CD4-positive, alpha-beta T cell treated with Interleukin-4 for 4 hours (primary cell): ENCODE measurements at places on chromosomes 11 and 22.
A peak's percentile ranks its signal among the peaks of the same experiment; 100 is the strongest.

- peak; percentile 69 for DNase-seq
Observed at GRCh38 chr22:50314455-50315288, 7.2 kb upstream of the PLXNB2 start.

DNA sequence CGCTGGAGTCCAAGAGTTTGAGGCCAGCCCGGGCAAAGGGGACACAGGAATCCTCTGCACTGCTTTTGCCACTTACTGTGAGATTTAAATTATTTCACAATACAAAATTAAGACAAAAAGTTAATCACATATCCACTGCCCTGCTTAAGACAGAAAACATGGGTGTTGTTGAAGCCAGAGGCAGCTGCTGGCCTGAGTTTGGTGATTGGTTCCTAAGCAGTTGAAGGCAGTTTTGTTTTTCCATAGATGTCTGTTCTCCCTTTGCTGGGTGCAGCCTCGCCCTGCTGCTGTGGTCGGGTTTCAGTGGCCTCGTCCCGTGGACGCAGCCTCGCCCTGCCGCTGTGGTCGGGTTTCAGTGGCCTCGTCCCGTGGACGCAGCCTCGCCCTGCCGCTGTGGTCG is 70.2 kb upstream of the PPP6R3 start:
- no peak for DNase-seq

DNA sequence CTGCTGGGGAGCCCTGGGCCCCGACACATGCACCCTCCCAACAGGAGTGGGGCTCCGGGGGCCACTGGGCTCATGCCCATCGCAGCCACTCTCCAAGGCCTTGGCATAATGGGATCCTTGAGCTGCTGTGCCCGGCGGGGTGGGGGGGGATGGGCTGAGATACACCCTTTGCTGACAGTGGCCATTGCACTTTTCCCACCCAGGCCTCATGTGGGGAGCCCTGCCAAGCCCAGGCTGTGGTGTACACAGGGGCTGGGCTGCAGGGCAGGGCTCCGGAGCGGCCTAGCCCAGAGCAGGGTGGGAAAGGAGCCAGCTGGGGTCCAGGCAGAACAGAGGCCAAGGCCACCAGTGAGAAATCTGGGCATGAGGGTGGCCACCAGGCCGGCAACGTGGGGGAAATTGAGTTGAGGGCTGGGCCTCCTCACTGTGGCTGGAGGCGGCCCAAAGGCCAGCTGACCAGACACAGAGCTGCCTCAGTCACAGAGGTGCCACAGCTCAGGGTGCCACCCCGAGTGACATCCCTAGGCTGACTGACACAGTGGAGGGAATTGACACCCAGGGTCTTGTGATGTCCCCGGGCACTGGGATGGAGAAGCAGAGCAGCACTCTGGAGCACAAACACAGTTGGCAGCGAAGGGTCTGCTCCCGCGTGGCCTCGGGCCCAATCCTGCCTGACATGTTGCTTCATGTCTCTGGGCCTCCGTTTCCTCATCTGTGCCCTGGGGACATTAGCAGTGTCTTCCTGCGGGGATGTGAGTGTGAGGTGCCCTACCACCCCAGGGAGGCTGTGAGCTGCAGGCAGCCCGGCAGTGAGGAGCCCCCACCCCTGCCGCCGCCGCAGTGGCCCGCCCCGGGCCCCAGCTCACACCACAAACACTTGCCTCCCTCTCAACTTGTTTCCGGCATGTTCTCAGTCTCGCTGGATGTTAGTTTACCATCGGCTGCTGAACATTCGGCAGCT is 30.4 kb downstream of the RTN4R start:
- DNase-seq = peak; percentile 57

- no peak for DNase-seq
Observed at GRCh38 chr11:12319461-12319951, 57.9 kb upstream of the PARVA start.

DNA sequence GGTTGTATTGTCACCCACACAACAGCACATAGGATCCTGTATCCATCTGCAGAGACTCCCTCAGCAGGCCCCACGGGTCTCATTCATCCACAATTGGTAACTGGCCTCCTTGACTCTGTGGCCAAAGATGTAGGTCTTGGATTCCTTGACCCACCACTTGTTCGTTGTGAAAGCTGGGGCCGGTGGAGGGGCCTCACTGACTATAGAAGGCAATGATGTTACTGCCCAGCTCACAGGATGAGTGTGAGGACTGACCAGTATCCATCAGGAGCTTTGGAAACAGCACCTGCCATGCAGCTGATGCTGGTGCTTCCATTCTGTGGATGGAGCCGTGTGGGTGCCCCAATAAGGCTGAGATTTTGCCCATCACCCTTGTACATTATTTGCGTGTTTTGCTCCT is 615.7 kb downstream of the BRD1 start:
- DNase-seq = no peak

DNA sequence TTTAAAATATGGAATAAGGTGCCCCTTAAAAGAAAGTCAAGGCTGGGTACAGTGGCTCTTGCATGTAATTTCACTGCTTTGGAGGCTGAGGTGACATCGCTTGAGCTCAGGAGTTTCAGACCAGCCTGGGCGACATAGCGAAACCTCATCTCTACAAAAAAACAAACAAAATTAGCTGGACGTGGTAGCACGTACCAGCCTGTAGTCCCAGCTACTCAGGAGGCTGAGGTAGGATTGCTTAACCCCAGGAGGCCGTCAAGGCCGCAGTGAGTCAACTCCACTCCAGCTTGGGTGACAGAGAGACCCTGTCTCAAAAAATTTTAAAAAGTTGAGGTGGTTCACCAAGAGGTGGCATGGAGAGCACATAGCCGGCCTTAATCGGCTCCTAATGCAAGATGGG is 17.7 kb upstream of the ADORA2A start:
- no peak for DNase-seq

- no peak for DNase-seq
Observed at GRCh38 chr11:46692450-46692849, 8.0 kb downstream of the ARHGAP1 start.

DNA sequence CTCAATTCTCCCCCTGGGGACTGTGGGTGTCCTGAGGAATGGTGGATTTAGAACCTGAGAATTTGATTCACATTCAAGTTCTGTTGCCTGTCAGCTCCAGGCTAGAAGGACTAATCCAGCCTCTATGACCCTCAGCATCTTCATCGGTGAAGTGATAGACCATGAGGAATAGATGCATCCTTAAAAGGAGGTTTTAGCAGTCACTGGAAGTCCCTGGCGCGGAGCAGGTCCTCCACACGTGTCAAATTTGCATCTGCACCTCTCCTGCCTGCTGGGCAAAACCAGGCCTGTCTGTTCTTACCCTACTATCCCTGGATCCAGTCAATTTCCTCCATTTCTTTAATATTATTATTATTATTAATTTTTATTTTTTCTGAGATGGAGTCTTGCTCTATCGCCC is 808.4 kb downstream of the TBC1D22A start:
- no peak for DNase-seq

DNA sequence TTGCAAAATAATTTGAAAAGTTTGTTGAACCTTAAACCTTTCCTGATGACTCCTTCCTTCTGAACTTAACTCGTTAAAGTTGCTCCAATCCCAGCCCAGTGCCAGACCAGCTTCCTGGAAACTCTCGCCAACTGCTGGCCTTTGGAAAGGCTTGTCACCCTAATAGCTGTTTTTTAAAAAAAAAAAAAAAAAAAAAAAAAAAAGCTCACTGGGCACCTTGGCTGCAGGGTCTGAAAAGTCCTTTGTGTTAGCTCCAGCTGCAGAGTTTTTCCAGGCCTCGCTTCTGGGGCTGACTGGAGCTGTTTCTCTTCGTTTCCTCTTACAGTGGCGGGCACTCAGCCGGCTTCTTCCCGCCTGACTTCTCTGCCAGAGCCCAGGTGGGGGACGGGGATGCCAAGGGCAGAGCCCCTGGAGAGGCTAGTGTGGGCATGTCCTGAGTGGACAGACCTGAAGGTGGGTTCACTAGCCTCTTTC is 25.1 kb downstream of the KCNQ1OT1 start:
- no peak for DNase-seq

DNA sequence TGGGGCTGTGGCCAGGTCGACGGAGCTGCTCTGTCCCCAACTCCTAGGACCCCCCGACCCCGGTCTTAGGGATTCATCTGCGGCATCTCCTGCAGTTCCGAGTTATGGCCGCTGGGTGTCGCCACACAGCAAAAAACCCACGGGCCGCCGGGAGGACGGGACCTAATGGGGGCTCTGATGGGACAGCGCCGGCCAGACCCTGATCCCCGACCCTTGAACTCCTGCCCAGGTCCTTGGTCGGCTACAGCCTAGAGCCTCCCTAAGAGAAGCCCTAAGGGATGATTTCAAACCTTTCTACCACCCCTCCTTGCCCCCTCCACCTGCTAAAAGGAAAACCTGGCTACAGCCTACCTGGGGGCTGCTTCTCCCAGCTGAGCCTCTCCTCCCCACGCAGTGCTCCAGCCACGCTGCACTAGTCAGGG is 30.8 kb upstream of the LRRC10B start:
- DNase-seq = peak; percentile 41

DNA sequence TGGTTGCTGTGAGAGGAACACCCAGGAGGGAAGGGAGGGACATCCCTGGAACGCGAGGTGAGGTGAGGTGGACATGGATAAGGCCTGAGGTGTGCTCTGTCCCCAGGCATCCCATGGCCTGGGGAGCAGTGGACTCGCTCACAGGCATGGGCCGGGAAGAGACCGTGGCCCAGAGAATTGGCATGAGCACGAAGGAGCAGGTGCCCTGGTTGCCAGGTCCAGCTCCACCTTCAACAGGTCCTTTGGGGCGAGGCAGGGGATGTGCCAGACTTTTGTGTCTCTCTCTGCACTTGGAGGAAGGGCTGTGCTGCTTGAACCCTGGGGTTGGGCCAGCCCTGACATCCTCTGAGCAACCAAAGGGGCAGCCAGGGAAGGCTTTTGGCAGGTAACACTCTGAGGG is 21.5 kb downstream of the MUC6 start:
- no peak for DNase-seq

- DNase-seq = no peak
Observed at GRCh38 chr11:44866286-44866685, 84.4 kb downstream of the TP53I11 start.

DNA sequence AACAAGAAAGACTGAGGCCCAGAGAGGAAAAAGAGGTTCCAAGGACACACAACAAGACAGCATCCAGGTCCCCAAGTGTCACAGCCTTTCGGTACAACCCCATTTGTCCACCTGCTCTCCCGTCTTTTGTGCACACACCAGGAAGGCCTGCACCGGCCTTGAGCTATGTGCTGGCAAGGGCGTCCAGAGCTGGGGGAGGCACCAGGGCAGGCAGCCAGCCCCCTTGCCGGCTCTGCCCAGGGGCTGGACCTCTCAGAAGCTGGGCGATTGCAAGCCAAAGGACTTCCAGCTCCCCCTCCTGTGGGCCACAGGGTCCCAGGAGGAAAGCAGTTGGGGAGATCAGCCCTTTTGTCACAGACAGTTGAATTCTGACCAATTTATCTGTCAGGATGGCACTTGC is 210.5 kb downstream of the MN1 start:
- DNase-seq = no peak

DNA sequence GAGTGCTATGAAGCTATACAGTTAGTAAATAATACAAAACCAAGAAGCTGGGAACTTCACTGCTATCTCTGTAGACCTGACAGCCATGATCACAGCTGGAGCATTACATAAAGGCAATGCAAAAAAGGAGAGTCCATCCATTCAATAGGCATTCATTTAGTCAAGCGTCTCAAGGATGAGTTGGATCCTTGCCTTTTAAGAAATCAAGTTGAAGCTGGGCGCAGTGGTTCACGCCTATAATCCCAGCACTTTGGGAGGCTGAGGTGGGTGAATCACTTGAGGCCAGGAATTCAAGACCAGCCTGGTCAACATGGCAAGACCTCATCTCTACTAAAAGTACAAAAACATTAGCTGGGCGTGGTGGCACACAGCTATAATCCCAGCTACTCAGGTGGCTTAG is 48.1 kb upstream of the ALKBH3 start:
- DNase-seq = no peak

DNA sequence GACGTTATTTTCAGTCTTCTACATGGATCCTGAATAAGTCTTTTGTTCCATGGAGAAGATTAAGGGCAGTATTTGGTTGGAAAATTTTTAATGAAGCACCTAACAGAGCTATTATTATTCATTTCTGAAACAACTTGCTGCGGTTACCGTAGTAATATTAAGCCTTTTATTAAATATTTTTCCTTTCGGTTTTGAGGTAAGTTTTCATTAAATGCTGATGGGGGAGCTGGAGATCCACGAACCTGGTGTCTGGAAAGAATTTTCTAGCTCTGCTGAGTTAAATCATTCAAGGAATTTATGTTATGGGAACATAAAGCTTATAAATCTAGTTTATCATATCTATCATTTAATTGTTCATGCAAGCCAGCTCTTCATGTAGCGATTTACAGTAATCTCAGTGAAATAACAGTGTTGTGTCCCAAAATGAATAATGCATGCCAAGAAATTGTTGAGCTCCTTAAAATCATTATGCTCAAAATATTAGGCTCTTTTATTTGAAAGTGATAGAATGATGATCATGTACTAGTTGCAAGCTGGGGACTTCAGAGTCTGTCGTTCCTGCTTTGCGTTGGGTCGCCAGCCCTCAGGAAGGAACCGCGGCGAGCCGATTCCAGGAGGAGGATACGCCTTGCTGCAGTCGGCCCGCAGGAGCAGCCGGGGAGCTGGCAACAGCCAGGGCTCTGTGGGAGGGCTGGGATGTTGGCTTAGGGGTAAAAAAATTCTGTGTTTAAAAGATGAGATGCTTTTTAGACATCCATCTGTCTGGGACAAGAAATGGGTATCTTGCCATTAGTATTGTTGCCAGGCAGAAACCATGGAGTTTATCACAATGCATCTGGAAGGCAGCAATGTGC is 83.1 kb downstream of the TBC1D22A start:
- no peak for DNase-seq

DNA sequence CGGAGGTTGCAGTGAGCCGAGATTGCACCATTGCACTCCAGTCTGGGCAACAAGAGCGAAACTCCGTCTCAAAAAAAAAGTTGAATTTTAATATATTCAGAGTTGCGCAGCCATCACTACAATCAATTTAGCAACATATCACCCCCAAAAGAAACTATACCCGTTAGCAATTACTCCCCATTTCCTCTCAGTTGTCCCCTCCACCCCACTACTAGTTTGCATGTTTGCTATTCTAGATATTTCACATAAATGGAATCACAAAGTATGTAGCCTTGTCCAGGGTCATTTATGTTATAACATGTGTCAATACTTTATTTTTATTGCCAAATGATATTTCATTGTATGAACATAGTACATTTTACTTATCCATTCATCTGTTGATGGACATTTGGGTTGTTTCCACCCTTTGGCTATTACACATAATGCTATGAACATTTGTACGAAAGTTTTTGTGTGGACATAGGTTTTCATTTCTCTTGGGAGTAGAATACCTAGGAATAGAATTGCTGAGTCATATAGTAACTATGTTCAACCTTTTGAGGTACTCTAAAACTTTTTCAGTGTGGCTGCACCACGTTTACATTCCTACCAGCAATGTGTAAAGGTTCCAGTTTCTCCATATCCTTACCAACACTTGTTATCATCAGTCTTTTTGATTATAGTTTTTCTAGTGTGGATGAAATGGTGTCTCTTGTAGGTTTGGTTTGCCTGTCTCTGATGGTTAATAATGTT is 2.2 kb downstream of the ZNF143 start:
- no peak for DNase-seq

- DNase-seq = no peak
Observed at GRCh38 chr11:62459080-62459479, 40.2 kb downstream of the SCGB1A1 start.

GRCh38 chr11:43984039-43984438 is 41.6 kb downstream of the C11orf96 start:
- no peak for DNase-seq

- no peak for DNase-seq
Observed at GRCh38 chr22:38240734-38241252, 32.0 kb downstream of the TMEM184B start.
